ENCODE measurements at places on chromosomes 2 and 18. TPM values are rescaled to one million over a fixed set of nuclear protein-coding genes. Genes with fewer than 3 reads are reported as not detected.
A peak's percentile ranks its signal among the peaks of the same experiment; 100 is the strongest.

- DNase-seq = no peak
These were observed 230.3 kb downstream of the SLC4A3 start for GRCh38 chr2:219857751-219858150.

DNA sequence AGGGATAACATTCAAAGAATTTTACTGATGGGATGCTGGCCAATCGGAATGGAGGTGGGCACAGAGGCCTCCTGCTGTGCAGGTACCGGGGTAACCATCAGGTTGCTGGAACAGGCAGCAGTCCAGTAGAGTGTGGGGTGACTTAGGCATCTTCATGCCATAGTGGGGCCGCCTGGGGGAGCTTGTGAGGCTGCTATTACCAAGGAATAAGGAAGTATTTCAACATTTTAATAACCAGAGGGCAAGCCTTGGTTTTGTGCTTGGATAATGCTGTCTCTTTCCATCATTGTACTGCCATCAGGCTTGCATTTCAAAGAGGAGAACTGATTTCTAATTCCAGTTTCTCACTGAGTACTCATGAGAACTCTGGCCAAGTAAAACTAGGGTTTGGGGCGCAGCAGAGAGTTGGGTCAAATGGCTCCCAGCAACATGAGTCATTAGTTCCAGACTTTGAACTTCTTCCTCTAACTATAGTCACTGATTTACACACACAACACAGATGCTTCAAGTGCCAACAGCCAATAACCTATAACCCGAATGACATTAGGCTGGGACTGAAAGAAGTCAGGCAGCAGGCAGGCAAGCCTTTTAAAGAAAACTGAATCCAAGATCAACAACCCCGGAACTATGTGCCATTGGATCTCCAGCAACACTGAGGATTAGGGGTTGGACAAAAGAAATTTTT is 56.1 kb upstream of the FHL2 start:
- DNase-seq = peak; percentile 74

GRCh38 chr2:29394981-29395350 is 279.8 kb downstream of the CLIP4 start:
- no peak for DNase-seq

GRCh38 chr2:51258301-51258700 is 226.4 kb upstream of the NRXN1 start:
- no peak for DNase-seq

DNA sequence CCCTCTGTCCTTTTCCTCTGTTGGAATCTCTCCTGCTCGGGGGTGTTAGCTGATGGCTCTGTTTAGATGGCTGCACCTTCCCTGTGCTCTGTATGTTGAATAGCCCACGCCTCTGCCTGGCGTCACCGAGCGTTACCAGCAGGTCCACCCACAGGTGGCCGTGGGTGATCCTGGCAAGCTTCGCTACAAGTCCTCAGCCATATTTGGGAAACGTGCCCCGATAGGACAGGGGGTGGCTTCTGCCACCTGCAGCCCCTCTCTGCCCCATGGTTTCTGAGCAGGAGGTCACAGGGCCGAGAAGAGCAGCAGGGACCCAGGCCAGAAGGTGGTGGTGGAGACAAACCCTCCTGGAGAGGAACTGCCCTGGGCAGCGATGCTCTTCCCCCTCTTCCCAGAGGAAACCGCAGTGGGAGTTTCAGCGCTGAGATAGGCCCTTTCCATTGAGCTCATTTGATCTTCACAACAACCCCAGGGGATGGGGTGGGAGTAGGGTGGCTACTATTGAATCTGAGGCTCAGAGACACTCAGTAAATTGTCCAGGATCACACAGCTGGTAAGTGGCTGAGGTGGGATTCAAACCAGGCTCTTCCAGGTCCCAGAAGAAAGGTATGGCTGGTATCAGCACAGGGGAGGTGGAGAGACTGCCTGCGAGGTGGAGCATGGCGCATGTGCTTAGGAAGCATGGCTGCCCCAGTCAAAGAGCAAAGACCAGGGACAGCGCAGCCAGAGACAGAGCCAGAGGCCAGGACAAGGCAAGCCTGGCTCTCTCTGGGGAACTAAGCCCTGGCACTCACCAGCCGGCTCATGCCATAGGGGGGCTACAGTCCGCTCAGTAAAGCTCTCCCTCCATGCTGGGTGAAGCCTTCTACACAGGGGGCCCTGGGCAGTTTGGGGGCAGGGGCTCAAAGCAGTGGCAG is 15.0 kb downstream of the NGEF start:
- no peak for DNase-seq

- DNase-seq = no peak
These were observed 24.0 kb downstream of the NETO1 start for GRCh38 chr18:72843743-72844142.

- DNase-seq = no peak
These were observed 701.9 kb upstream of the LINC00305 start for GRCh38 chr18:64850791-64851190.

DNA sequence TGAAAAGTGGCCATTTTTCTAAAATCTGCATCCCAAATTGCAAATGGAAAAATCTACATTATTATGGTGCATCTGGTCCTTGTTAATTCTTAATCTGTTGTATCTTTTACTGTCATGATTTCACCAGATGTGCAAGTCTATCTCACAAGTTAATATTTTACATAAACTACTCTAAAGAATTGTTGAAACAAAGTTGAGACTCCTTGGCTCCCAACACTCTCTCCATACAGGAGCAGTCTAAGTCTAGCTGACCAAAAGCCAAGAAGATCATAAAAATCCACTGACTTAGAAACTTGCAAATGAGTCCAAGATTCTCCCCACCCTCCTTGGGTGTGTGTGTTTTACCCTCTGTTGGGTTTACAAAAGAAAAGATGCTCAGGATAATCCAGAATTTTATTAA is 85.1 kb downstream of the NCKAP5 start:
- no peak for DNase-seq

DNA sequence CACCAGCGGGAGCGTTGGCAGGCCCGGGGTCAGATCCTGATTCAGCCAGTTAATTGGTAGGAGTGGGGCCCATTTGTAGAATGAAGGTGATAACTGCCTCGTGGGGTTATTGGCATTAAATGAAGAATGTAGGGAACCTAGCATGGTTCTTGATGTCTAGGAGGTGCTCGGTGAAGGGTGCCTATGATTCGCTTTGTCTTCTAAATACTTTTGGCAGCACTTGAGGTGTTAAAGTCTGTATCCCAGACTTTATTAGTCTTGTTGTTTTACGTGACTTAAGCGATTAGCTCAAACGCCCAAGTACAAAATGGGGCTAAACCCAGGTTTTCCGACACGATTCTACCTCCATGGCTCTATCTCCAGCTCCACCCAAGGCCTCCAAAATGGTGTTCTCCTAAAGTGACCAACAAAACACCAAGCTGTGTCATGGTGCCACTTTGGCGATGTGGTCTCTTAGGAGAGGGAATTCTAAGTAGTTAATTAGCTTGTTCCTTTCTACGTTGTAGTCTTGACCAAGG is 980 bp upstream of the PPP4R1 start:
- no peak for DNase-seq

- peak; percentile 86 for DNase-seq
These were observed 120.8 kb downstream of the GAREM1 start for GRCh38 chr18:32349728-32350395.

- peak; percentile 91 for DNase-seq
These were observed at the start of gene ACAA2 for GRCh38 chr18:49813319-49814146. Gene ACAA2, minus strand, starts transcription at chr18:49813533. Its CDS starts 49 bp downstream, at chr18:49813484.

- peak; percentile 29 for DNase-seq
These were observed 250.0 kb upstream of the SLC39A10 start for GRCh38 chr2:195406886-195407603.

DNA sequence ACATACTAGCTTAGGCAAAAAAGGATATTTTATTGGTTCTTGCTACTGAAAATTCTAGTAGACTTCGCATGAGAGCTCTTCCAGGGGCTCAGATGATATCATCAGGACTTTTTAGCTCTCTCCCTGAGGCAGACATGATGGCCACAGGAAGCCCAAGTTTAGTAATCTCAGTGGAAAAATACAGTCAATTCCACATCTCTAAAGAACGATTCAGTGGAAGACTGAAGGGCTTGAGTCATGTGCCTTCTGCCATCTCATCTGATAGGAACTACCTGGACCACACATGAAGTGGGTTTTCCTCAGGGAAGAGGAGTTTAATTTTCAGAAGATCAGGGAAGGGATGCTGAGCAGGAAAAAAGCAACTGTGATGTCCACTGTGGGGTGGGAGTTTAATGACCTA is 117.3 kb downstream of the TTC27 start:
- DNase-seq = peak; percentile 5

DNA sequence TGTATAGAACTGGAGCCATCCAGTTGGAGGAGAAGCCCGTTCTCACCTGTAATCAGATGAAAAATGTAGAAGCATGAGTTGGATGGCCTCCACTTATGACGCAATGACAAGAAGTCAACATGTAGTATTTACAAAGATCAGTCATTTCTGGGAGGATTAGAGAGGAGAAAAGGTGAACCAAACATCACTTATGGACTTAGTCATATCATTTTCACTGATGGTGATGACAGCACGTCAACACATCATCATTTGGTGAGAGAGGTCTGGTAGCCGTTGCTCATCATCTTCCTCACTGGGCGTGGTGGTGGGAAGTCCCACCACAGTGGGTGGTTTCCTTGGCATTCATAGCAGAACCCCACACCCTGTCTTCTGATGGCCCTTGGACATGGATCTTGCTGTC is 264.2 kb upstream of the EPAS1 start:
- DNase-seq = peak; percentile 27

GRCh38 chr2:173720306-173720705 is 244.9 kb downstream of the SP3 start:
- DNase-seq = peak; percentile 51

DNA sequence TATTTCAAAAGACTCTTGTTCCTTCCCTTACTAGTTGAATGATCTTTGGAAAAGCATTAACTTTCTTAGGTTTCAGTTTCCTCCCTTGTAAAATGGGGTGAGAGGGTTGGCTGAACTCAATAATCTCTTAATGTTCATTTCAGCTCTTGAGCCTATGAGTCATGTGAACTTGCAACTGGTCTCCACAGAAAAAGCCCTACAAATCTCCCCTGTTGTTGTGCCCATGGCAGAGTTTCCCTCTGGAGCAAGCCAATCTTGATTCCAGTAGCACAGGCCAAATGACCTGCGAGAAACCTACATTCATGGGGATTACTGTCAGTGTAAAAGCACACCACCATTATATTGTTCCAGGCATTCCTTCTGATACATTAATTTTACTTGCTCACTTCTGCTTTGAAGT is 388.9 kb downstream of the ALK start:
- no peak for DNase-seq

DNA sequence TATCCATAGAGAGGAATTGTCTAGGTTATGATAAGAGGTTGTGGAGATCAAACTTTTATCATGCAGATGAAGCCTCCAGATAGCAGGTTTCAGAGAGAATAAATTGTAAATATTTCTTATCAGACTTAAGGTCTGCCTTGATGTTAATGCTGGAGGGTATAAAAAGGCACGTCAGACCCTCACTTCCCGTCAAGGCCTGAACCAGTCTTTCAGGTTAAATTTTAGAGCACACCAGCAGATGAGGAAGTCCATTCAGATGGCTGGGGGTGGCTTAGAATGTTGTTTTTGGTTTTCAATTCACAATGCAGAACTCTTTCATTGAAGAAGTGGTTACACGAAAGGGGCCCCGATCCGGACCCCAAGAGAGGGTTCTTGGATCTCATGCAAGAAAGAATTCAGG is 144.4 kb upstream of the FBXO11 start:
- no peak for DNase-seq

DNA sequence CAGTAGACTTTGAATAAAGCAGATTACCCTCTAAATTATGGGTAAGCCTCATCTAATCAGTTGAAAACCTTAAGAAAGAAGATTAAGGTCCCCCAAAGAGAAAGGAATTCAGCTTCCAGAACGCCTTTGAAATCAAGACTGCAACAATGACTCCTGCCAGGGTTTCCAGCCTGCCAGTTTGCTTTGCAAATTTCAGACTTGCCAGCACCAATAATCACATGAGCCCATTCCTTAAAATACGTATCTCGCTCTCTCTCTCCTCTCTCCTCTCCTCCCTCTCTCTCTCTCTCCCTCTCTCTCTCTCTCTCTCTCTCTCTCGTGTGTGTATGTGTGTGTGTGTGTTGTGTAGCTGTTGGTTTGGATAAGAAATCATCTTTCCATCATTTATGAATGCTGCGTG is 184.2 kb downstream of the PDE1A start:
- no peak for DNase-seq

- no peak for DNase-seq
These were observed 47.8 kb upstream of the TEX51 start for GRCh38 chr2:126850940-126851339.

GRCh38 chr2:54859997-54860701 is 136.7 kb downstream of the EML6 start:
- peak; percentile 91 for DNase-seq

DNA sequence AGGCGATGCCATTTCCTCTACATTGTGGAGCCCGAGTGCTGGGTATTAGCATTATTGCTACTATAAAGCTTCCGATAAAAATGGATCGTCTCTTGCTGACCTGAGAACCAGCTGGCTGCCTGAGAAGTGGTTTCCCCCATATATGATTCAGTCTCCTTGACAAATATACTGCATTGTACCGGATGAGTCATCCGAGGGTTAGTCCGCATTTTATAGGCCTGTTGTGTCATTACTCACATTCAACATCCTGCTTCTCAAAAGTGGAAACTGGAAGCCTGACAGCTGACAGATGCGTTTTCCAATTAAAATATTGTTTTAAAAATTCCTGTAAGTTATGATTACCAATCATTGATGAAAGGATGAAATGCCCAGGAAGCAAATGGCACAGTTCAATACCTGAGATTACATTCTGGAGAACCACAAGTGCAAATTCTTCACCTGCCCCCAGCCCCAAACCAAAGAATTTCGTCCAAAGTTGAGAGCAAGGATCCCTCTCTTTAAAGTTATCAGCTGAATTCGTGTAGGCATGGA is 65.7 kb downstream of the SPRED2 start:
- DNase-seq = peak; percentile 94

DNA sequence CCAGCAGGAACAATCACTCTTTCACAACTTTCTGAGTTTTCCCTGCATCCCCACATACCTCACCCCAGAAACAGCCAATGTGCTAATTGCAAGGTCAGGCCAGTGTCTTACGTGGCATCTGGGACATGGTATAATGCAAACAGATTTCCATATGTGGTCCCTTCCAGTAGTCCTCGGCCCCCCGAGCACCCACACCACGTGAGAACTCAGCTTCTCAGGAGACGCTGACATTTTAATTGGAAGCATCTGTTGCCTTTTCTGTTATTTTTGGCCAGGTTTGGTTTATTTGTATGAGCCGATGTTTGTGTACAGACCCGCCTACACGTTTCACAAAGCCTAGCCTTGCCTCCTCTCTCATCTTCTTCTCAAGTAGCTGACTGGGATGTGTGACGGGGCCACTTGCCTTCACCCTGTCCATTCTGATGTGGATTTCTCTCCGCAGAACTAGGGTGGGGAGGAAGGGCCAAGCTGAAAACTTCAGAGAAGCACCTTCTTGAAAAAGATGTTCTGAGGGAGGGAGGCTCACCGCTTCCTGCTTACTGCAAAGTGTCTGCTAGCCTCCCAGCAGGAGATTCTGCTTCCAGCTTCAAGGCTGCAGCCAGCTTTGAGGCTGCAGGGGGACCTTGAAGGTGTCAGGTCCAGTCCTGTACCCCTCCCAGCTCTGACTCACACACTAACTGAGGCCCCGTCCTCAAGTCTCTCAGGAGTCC is 109.6 kb upstream of the SLC14A2 start:
- no peak for DNase-seq

CYB5A gene
- 47.7 TPM for total RNA-seq

CAPN14 gene
- total RNA-seq = 0.11 TPM

POTEJ gene
- 0.06 TPM for total RNA-seq

GRHL1 gene
- 2.2 TPM for total RNA-seq

CPO gene
- total RNA-seq = not detected

TUBA3E gene
- total RNA-seq = 1.0 TPM

RNF103 gene
- 5.8 TPM for total RNA-seq

FBXO15 gene
- 0.63 TPM for total RNA-seq

FAM210A gene
- 14.5 TPM for total RNA-seq

CCDC74B gene
- total RNA-seq = 33.7 TPM

FSHR gene
- not detected for total RNA-seq

C2orf66 gene
- total RNA-seq = not detected

IL36G gene
- total RNA-seq = 0.80 TPM

Measured in Daoy (cell line).